Fibroblast of pulmonary artery (primary cell): ENCODE measurements at places on chromosomes 7 and 10.

- no peak for DNase-seq
Measured at GRCh38 chr7:123533929-123534382, 439 bp downstream of the IQUB start.

- DNase-seq, result no peak
Measured at GRCh38 chr10:6254201-6254600, 51.5 kb downstream of the PFKFB3 start.

DNA sequence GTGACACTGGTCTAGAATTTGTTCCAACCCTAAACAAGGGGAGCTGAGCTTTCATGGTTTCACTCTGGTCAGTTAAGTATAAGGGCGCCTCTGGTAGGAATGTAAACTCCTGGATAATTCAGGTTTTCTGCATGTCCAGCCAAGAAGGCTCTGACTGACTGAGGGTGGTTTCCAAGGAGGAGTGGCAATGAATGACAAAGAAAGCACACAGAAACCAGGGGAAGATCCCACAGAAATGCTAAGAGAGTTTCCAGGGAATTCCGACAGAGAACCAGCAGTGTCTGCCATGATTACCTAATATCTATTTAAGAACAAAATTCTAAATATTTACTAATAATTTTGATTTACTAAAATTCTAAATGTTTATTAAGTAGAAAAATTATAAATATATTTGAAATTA, 27.3 kb upstream of the NRG3 start:
- no peak for DNase-seq

DNA sequence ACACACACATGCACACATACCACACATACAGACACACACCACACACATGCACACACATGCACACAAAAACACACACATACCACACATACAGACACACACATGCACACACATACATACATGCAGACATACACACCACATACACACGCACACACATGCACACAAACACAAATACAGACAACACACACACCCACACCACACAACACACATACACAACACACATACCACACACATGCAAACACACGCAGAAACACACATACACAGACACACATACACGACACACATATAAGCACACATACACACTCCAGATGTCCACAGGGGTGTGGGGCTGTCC, 60.1 kb upstream of the PPP2R2D start:
- DNase-seq, result no peak

GRCh38 chr7:154568346-154568745, 434.6 kb downstream of the PAXIP1 start:
- DNase-seq, result no peak

- DNase-seq, result no peak
Measured at GRCh38 chr10:74322565-74322964, 171.5 kb downstream of the ADK start.

DNA sequence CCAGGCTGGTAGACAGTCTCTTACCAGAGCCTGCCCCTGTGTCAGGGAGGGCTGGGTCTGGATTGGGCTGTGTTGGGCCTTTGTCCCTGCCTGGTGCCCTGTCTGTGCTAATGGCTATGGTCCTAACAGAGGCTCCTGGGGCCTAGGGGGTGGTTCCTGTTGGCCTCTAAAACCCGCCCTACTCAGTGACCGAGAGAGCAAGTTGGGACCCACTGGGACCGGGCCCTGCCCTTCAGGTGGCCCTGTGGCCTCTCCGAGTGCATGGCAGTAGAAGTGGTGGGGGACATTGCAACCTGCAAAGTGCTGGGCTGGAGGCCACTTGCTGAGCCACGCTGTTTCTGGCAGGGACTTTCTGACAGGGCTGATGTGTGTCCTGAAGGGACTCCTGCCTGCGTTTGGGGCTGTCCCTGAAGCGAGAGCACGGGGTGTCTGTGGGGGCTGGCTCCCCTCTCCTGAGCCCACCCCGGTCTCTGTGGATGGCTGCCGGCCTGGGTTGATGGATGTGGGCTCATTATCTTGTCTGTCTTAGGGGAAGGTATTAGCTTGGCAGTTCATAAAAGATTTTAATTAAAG, 56.2 kb downstream of the GLRX3 start:
- no peak for DNase-seq

- no peak for DNase-seq
Measured at GRCh38 chr10:100688201-100688600, 57.2 kb upstream of the PAX2 start.

DNA sequence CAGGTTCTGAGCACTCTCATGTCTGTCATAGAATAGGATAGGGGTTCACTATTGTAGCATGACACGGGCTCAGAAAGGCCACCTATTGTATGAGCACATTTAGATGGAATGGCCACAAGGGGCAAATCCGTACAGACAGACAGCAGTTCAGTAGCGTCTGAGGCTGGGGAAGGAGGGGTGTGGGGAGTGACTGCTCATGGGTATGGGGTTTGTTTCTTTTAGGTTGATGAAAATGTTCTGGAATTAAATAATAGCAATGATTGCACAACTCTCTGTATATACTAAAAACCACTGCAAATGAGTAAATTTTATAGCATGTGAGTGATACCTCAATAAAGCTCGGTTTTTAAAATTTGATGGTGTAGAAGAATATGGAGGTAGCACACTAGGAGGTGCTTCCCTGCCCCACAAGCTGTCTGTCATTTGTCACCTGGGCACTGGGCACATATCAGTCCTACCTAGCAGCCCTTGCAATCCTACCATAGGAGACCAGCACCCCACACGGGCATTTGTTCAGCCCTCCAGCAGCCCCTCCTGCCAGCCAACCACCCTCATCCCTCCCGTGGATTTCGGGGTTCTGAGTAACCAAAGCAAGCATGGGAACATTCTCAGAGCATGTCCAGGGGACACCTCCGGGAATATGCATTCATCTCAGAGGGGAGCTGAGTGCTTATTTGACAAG, 35.2 kb downstream of the KCNMA1 start:
- DNase-seq, result no peak

DNA sequence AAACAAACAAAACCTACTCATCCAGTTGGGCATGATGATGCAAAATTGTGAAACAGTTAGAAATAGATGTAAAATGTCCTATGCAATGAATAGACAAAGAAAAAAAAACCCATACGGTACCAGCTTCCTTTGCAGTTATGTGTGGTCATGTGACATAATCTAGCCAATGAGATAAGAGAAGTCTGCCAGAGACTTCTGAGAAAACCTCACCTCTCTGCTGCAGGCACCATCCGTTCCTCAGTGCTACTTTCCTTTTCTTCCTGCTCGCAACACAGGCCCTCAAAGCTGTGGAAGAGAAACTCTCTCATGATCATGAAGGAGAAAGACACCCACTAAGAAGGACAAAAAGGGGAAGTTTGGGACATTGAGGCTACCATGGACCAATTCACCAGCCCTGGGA, 76.8 kb upstream of the CARD11 start:
- no peak for DNase-seq

- no peak for DNase-seq
Measured at GRCh38 chr10:131650771-131651673, 249.8 kb upstream of the PPP2R2D start.
